Left ventricle myocardium superior (tissue), 1 donor: ENCODE measurements at places on chromosomes 2 and 18.
A peak's percentile ranks its signal among the peaks of the same experiment; 100 is the strongest.

- DNase-seq, result no peak
Measured at GRCh38 chr2:160381425-160381951, 112.1 kb downstream of the RBMS1 start.

DNA sequence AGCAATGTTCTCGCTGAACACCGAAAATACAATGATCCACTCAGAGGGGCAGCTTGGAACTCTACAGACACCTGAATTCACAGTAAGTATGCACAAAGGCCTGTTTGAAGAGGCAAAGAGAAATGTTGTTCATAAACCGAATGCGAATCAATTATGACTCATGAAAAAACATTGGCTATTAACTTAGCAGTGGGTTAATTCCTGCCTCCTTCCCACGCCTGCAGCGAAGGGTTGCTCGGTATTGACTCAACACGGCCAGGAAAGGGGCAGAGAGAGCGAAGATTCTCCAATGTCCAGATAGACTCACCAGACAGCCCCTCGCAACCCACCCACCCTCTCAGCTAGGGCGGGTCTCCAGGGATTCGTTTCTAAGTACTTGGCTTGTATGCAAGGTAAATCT, 9.4 kb downstream of the CRACDL start:
- no peak for DNase-seq

DNA sequence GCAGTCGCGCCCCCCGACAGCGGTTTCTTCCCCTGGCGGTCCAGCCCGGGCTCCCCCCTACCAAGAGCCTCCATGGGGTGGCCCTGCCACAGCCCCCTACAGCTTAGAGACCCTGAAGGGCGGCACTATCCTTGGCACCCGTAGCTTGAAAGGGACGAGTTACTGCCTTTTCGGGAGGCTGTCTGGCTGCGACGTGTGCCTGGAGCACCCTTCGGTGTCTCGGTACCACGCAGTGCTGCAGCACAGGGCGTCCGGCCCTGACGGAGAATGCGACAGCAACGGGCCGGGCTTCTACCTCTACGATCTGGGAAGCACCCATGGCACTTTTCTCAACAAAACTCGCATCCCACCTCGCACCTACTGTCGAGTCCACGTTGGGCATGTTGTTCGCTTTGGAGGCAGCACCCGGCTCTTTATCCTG, 475 bp downstream of the SLC4A1AP start:
- DNase-seq, result no peak

DNA sequence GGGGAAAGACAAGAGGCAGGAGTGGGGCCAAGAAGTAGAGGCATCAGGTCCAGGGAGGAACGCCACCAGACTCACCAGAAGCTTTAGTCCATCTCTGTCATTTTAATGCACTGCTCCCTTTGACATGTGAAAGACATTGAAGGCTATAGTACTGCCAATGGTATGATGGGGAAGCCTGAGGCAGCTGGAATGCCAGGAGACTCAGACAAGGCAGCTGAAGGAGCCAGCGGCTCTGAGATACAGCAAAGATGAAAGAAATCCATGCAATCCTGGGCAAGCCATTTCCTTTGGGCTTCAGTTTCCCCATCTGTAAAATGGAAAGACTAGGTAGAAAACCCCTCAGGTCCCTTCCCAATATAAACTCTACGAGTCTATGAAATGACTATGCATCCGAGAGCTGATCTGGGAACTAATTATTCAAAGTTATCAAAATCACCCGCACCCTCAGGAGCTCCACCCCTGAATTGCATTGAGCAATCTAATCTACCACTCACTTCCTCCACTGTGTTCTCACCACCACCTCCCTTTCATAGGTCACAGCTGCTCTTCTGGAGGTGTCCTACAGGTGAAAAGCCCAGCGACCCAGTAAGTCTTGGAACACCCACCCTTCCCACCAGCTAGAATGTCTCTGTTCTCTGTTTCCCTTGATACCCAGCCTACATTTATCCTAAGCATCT, 3.1 kb downstream of the CXCR2 start:
- no peak for DNase-seq

DNA sequence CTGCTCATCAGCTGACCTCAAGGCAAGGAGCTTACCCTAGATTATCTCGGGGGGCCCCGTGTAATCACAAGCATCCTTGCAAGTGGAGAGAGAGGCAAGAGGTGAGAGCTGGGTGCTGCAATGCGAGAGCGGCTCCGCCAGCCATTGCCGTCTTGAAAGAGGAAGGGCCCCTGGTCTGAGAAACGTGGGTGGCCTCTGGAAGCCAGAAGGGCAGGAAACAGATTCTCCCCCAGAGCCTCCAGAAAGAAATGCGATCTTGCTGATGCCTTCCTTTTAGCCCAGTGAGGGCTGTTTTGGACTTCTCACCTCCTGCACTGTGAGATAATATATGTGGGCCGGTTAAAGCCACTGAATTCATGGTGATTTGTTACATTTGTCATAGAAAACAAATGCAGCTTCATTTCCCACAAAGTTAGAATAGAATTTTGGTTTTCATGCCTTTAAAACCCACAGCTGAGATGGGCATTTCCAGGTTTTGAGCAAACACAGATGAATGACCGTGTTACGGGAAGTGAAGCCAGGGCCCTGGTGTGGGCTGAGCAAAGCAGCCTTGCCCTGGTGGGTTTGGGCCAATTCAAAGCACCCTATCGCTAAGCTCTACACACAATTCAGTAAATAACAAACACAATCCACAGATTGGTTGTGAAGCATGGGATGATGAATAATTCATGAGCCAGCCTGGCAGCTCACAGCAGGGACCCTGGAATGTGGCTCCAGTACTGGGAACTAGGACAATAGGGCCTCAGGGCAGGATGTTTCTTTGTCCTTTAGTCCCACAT, 319.9 kb upstream of the HS6ST1 start:
- no peak for DNase-seq

DNA sequence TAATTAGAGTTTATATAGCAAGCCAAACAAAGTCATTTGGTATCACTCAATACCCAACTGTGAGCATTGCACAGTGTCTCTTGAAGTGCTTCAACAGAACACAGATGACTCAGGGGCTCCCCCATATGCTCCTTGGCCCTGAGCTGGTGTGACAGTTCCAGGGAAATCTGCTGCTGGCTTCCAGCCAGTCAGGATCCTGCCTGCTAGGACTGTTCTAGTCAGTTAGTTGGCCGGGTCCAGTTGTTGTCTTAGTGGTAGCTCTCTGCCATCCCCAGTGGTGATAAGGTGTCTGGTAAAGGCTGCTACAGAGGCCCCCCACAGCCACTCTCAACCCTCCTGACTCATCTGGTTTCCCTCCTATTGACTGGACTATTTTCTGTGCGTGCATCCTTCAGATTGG, 100.3 kb downstream of the IRS1 start:
- peak; percentile 84 for DNase-seq

- DNase-seq, result peak; percentile 46
Measured at GRCh38 chr18:79590191-79591031, 89.2 kb upstream of the CTDP1 start.
